ENCODE measurements at places on chromosomes 1 and 21.

GRCh38 chr1:157782931-157783330 lies 6.0 kb upstream of the FCRL2 start:
- DNase-seq: no peak

- no peak for DNase-seq
These were observed at the start of gene ARHGAP30 for GRCh38 chr1:161069731-161070270. Gene ARHGAP30, minus strand, starts transcription at chr1:161069891. Its CDS starts 267 bp downstream, at chr1:161069624.

GRCh38 chr1:186839041-186839400 lies 10.3 kb downstream of the PLA2G4A start:
- no peak for DNase-seq

GRCh38 chr1:193525917-193526710 lies 339.7 kb upstream of the B3GALT2 start:
- DNase-seq: no peak

GRCh38 chr21:33767236-33767635 lies 124.9 kb downstream of the ITSN1 start:
- DNase-seq: no peak

- no peak for DNase-seq
These were observed 35.4 kb downstream of the PKP1 start for GRCh38 chr1:201318504-201319340.

DNA sequence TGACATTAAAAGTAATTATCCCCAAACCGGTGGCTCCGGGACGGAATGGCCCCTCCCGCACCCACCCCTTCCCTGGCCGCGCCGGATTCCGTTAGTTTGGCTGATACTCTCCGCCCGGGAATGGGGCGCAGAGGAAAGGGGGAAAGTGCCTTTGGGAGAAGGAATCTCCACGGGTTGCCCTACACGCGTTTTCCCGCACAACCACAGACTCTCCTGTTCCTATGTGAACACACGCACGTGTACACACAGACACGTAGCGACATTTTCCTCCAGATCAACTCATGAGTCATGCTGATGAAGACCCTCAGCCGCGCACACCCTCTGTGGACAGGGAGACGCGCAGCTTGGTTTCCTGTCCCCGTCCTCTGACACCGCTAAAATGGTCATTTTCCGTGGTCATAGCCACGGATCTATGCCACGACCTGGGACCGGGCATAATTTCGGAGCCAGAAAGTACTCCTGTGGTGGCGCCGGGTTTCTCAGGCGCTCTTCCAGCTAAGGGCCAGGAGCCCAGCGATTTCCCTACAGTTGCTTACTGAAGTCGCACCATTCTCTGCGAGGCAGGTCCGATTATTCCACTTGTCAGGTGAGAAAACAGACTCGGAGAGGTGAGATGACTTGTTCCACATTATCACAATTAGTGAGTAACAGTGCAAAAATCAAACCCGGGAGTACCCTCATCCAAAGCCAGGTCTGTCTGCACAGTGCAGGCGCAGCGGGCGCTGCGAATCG lies 4.0 kb upstream of the DMRTA2 start:
- no peak for DNase-seq

DNA sequence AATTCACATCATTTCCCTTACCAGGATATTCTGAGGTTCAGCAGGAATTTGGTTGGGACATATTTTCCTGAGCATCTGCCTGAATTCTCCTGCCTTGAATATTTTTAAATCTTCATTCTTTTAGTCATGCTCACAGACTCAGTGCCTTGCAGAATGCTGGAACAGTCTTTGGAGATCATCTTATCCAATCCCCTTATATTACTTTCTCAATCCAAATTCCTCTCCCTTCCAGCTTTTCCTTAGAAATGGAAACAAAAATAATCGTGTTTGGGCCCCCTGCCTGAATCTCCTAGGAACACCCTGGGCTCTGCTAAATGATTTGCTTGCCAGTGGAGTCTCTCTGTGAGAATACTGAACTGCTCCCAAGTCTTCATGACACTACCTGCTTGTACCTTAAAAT lies 38.4 kb downstream of the LHX8 start:
- DNase-seq: no peak

GRCh38 chr1:168613038-168613451 lies 36.6 kb downstream of the XCL1 start:
- no peak for DNase-seq

DNA sequence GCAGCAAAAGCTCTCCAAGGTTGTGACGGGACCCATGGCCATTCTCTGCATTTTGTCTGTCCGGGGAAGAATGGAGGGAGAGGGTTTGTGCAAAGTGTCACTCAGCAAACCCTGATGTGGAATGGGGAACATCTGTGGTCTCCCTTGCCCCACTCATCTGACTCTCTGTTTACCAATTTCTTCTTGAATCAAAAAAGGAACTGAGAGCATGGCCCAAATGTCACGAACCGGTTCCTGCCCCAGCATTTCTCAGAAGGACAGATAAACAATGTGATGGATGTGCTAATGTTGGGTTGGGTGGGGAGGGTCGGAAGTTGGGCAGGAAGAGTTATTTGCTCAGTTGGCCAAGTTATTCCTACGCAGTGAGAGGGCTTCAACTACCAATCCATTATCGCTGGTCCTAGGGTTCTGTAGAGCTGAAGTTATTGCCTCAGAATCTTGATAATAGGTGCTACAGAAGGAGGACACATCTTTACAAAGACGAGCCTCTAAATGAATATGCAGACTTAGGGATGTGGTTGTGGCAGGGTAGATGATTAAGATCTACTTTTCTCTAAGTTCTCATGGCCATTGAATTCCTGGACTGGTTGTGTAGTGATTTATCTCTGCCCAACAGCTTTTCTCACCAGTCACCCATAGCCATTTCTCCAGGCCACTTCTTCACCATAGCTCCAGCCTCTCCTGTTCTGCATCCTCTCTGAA lies 9.6 kb upstream of the DUSP12 start:
- no peak for DNase-seq

GRCh38 chr1:110888049-110888448 lies 15.1 kb downstream of the CD53 start:
- no peak for DNase-seq

- no peak for DNase-seq
These were observed 129.2 kb downstream of the ZBTB18 start for GRCh38 chr1:244180256-244180655.

- no peak for DNase-seq
These were observed 342.6 kb upstream of the NFIA start for GRCh38 chr1:60739729-60740128.

DNA sequence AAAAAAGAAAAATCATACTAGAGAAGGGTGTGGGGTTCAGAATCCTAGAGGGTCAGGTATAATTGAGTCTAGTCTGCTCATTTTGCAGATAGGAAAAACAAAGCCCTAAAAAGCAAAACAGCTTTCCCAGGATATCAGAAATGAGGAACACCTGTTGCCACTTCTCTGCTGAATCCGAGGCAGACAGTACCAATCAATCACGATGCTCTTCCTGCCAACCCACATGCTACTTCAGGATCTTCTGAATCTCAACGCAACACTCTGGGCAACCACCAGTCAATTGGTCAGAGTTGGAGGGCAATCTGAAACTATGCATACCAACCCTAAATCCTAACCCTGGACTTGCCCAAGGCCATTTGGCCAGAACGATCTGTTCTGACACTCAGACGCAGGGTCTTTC lies 128.3 kb downstream of the EPHB2 start:
- DNase-seq: no peak

DNA sequence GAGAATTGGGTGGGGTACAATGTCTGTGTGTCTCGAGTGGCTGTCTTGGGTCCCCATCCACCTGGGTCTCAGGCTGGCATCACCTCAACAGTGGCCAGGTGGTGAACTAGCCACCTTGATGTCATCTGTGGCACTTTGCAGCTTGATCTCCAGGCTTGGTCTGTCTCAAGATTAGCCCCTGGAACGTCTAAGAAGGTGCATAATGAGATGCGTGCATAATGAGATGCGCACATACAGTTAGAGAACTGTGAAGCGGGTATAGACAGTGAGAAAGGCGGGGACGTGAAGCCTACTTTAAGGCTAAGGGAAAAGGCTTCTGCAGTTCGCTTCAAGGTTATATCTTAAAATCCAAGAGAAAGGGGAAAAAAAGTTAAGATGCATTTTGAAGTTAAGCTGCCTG lies 98.7 kb downstream of the WDR4 start:
- DNase-seq: no peak

DNA sequence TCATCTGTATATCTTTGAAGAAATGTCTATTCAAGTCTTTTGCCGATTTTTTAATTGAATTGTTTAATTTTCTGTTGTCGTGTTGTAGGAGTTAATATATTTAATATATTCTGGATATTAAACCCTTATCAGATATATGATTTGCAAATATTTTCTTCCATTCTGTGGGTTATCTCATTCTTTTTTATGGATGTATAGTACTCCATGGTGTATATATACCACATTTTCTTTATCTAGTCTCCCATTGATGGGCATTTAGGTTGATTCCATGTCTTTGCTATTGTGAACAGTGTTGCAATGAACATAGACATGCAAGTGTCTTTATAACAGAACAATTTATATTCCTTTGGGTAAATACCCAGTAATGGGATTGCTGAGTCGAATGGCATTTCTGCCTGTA lies 100.3 kb upstream of the DMRTA2 start:
- no peak for DNase-seq

GRCh38 chr1:228530086-228530758 lies 43.0 kb downstream of the RNF187 start:
- DNase-seq: no peak

DNA sequence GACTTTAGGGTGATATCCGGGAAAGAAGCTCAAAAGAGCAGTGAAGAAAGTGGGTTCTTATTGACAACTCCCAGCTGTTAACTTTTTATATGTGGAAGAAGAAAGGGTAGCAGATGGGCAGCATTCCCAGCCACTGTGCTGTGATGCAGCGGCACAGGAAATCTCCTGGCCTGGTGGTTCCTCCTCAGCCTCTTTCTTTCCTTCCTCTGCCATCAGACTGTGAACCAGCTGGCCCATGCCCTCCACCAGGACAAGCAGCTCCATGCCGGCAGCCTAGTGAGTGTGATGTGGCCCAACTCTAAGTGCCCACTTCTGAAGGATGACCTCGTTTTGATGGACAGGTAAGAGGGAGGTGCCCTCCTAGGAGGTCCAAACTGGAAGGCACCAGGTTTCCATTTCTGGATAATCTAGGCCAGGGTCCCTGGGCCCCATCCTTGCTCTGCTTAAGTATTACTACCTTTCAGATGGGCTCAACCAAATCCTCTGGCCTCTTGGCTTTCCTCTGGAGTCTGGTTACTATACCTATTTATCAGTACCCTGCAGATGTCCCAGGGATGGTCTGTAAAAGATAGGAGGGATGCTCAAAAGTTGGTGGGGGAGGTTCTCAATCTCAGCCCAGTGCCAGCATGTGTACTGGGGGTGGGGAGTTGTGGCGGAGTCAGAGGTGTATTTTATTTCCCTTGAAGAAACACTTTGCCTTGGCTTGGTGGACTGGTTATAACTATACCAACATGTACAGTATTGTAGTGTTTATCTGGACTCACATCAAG lies 17.0 kb downstream of the MFN2 start:
- no peak for DNase-seq

DNA sequence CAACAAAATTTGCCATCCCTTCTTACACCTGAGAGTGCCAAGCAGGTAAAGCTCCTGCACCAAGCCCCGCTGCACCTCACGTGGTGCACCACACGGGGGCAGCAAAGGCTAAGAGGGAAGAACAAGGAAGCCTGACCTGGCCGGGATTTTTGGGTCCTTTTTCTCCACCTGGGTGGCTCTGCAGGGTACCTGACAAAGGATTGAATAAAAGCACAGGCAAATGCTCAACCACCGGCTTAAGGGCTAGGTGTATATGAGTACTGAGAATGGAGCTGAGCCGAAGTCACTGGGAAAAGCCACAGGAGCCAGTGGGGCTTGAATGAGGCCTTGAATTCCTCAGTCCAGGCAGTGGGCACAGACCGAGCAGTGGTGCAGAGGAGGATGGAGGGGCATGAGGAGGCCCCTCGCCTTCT lies 36.4 kb downstream of the ZNF697 start:
- peak; percentile 64 for DNase-seq

- DNase-seq: no peak
These were observed 3.6 kb upstream of the DHRS3 start for GRCh38 chr1:12621346-12622335.

- no peak for DNase-seq
These were observed 51.0 kb upstream of the DMRTB1 start for GRCh38 chr1:53408013-53408754.

DNA sequence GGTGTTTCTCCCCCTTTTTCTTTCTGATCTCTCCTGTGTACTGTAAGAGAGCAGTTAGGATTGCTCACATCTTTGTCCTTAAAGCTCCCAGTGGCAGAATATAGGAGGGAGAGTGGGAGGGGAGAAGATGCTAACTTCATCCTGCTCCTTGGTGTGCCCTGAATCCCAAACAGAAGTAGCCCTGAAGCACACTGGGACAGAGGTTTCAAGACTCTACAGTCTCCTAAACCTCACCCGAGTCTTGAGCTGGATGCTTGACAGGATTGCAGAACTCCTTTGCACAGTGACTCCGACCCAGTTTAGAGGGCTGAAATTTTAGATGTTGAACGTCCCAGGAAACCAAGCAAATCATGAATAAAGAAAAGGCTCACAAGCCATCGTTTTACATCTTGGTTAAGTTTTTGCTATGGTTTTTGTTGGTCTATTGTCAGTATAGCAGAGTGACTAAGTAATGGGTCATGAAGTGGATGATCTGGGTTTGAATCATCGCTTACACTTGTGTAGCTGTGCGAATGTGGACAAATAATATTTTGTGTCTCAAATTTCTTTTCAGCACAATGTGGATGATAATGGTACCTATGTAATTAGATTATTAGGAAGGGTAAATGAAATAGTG lies 37.5 kb downstream of the XCL2 start:
- no peak for DNase-seq

DNA sequence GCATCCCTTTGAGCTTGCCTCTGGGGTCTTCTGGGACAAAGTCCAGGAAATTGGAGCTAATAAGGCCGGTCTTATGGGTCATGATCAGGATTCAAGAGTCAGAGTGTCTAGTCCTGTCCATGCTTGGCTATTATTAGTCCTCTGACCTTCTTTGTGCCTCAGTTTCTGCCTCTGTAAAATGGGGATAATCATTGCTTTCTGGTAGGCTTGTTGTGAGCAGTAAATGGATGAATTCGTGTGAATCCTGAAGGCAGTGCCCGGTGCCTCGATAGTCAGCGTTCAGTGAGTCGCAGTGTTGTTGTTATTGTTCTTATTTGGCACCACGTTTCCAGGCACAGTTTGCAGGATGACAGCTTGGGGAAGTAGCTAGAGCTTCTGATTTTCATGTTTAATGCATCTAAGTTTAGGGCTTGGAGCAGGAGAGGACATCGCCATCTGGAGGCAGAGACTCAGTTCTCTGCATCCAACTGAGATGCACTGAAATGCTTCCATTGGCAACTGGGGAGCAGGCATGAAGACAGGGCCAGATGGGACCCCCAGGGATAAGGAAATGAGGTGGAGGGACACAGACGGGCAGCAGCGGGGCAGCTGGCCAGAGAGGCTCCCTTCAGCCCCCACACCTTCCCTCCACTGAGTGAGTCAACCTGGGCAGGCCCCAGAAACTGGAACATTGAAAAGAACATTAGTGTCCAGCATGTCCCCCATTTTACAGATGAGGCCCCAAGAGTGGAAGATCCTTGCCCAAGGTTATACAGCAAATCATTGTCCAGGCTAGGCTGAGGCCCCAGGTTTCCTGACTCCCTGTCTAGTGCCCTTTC lies 160.3 kb downstream of the PTPRU start:
- no peak for DNase-seq

GRCh38 chr1:173426057-173426456 lies 51.1 kb upstream of the PRDX6 start:
- DNase-seq: no peak

- no peak for DNase-seq
These were observed 2.5 kb upstream of the ERO1B start for GRCh38 chr1:236284291-236284721.

GRCh38 chr1:183597656-183598347 lies 7.5 kb upstream of the NCF2 start:
- DNase-seq: no peak

GRCh38 chr21:36695283-36695634 lies 3.7 kb upstream of the SIM2 start:
- no peak for DNase-seq

All from NCI-H1092 (cell line).